A549 treated with ZK216348 at 1 μM for 4 hours (cell line): ENCODE measurements at places on chromosomes 2 and 18. TPM values are rescaled to one million over a fixed set of nuclear protein-coding genes. Genes with fewer than 3 reads are reported as not detected.

Gene DUSP2
- total RNA-seq, result 0.22 to 0.56 TPM (median 0.54 TPM) in 4 of 5 replicates, not detected in the other

Gene IL36B
- total RNA-seq, result 0.15 to 0.37 TPM in 2 of 5 replicates, not detected in the others

Gene RSAD2
- 0.17 to 0.49 TPM (median 0.21 TPM) in 5 replicates for total RNA-seq

Gene RAPGEF4
- total RNA-seq, result 0.20 to 0.27 TPM (median 0.25 TPM) in 4 of 5 replicates, not detected in the other

Gene DNAH6
- 0.01 to 0.44 TPM in 2 of 5 replicates, not detected in the others for total RNA-seq

Gene TUBA3E
- 0.62 to 0.97 TPM (median 0.78 TPM) in 5 replicates for total RNA-seq

Gene DTNB
- 8.1 to 11.3 TPM (median 9.4 TPM) in 5 replicates for total RNA-seq

Gene PNKD
- 54.8 to 70.7 TPM (median 66.6 TPM) in 5 replicates for total RNA-seq

Gene HOXD12
- total RNA-seq, result not detected in 5 replicates

Gene KYNU
- total RNA-seq, result 250 to 331 TPM (median 273 TPM) in 5 replicates

Gene IL1F10
- not detected in 5 replicates for total RNA-seq

Gene AKAIN1
- not detected in 5 replicates for total RNA-seq

Gene CAVIN2
- total RNA-seq, result 21.7 to 41.3 TPM (median 35.6 TPM) in 5 replicates

Gene SERPINB4
- 0.17 to 0.25 TPM (median 0.18 TPM) in 3 of 5 replicates, not detected in the others for total RNA-seq

Gene GPR75
- total RNA-seq, result 1.5 to 2.3 TPM (median 1.9 TPM) in 5 replicates

Gene AFF3
- total RNA-seq, result not detected in 5 replicates

Gene AMMECR1L
- total RNA-seq, result 14.3 to 19.7 TPM (median 19.0 TPM) in 5 replicates

Gene GAREM2
- 5.6 to 10.3 TPM (median 7.7 TPM) in 5 replicates for total RNA-seq

Gene SLC30A3
- total RNA-seq, result 1.9 to 4.2 TPM (median 3.6 TPM) in 5 replicates

Gene UGT1A10
- 0.18 to 0.52 TPM (median 0.23 TPM) in 3 of 5 replicates, not detected in the others for total RNA-seq

Gene TMEM17
- 3.9 to 6.1 TPM (median 5.4 TPM) in 5 replicates for total RNA-seq

Gene DQX1
- 0.09 to 0.49 TPM (median 0.20 TPM) in 3 of 5 replicates, not detected in the others for total RNA-seq

Gene CYP26B1
- total RNA-seq, result 9.1 to 17.7 TPM (median 14.5 TPM) in 5 replicates

Gene TRIM54
- total RNA-seq, result 0.40 to 0.73 TPM (median 0.57 TPM) in 5 replicates

Gene TMEM178A
- 0.09 to 0.21 TPM in 2 of 5 replicates, not detected in the others for total RNA-seq

Gene TAF1B
- total RNA-seq, result 22.2 to 48.9 TPM (median 25.5 TPM) in 5 replicates
